ENCODE measurements at places on chromosomes 3 and 15. TPM values are rescaled to one million over a fixed set of nuclear protein-coding genes. Genes with fewer than 3 reads are reported as not detected.

The JMJD7 gene
- total RNA-seq: 2.7 TPM

The TM4SF1 gene
- 910 TPM for total RNA-seq

The CPN2 gene
- total RNA-seq: not detected

The TAMM41 gene
- total RNA-seq: 3.5 TPM

The LYZL4 gene
- 0.18 TPM for total RNA-seq

The TFDP2 gene
- total RNA-seq: 28.6 TPM

The CD276 gene
- 82.4 TPM for total RNA-seq

The SLC22A13 gene
- total RNA-seq: 0.09 TPM

The GNAT1 gene
- not detected for total RNA-seq

The DYNLT2B gene
- 12.4 TPM for total RNA-seq

The SIAH2 gene
- total RNA-seq: 12.6 TPM

The ZNF662 gene
- 0.36 TPM for total RNA-seq

The OR5H2 gene
- not detected for total RNA-seq

The SLC22A14 gene
- 0.09 TPM for total RNA-seq

The SLC51B gene
- not detected for total RNA-seq

The CSPG5 gene
- total RNA-seq: 0.45 TPM

The IGDCC3 gene
- total RNA-seq: not detected

The CLDN1 gene
- 0.47 TPM for total RNA-seq

The RAD51 gene
- 3.7 TPM for total RNA-seq

The IP6K2 gene
- total RNA-seq: 55.1 TPM

The ISLR gene
- not detected for total RNA-seq

The HESX1 gene
- 0.19 TPM for total RNA-seq

The NR1I2 gene
- total RNA-seq: 0.09 TPM

The GOLGA6L4 gene
- total RNA-seq: 1.0 TPM

The KBTBD13 gene
- not detected for total RNA-seq

The KATNBL1 gene
- total RNA-seq: 42.8 TPM

The CSPG4 gene
- under 0.01 TPM for total RNA-seq

The ANP32A gene
- total RNA-seq: 65.6 TPM

The SLCO2A1 gene
- 0.72 TPM for total RNA-seq

The OPA1 gene
- 76.4 TPM for total RNA-seq

The GPR62 gene
- total RNA-seq: under 0.01 TPM

The NUP210 gene
- 0.28 TPM for total RNA-seq

The OSTN gene
- total RNA-seq: not detected

The LRIG1 gene
- total RNA-seq: 54.8 TPM

The P2RY1 gene
- total RNA-seq: 1.5 TPM

The GPR87 gene
- total RNA-seq: 0.09 TPM

Measured in endothelial cell of coronary artery (primary cell).